ENCODE measurements at places on chromosomes 7 and 10.

DNA sequence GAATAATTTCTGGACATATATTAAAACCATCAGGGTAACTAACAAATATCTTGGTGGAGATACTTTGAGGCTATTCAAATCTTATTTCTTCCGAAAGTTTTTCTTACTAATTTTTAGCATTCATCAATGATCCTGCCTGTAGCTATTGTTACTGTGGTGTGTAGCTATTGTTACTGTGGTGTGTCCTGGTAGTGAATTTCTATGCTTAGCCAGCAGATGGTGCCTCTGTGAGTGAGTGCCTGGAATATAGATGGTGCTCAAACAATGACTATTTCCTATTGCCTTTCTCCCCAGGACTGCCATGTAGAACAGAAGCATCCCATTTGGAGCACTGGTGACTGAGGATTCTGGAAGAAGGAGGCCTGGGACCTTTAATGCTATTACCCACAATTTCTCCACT lies 245.7 kb downstream of the CCSER2 start:
- no peak for DNase-seq

DNA sequence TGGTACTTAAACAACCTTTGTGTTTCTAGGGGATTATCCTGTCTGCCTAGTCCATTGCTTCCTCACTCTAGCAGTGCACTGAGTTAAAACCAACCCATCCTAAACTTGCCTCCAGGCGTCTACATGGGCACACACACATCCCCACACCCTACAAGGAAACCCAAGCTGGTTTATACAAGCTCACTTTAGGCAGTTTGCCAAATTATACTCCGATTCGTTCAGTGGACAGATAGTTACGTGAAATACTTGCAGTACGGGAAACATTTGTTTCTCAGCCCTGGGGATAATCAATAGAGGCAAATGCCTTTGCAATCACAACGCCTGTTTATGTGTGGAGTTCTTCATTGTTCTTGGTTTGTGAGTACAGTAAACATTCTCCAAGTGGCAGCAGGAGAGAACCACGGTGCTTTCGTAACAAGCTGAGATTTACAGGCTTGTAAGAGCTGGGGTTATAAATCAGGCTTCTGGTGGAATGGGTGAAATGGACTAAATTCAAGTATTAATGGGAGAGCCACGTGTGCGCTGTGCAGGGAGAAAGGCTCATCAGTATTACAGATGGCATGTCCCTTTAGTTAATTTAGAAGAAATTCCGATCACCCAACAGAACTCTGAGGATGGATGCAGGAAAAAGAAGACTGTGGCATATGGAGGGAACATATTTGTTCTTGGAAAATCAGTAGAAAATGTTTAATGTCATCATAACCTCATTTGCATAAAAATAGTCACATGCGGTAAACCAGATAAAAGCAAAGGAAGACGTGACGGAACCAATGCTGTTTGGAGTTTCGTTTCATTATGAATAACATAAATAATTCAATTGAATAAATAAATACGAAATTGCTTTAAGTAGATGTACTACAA lies 217.1 kb downstream of the GALNT17 start:
- DNase-seq: no peak

DNA sequence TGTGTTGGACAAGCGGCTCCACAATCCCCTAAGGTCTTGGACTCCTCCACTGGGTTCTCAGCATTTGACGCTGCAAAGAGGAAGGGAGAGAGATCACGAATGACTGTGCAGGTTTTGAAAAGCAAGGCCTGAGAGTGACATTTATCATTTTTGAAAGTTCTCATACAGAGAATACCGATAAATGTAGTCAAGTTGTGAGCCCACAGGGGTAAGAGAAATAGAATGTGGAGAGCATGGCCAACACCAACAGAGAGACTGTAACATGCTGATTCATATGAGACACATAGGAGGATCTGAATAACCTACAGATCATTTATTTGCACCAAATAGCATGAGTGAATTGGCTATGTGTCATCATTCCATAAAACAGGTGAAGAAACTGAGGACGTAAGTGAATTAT lies 230.5 kb upstream of the MBL2 start:
- DNase-seq: no peak

DNA sequence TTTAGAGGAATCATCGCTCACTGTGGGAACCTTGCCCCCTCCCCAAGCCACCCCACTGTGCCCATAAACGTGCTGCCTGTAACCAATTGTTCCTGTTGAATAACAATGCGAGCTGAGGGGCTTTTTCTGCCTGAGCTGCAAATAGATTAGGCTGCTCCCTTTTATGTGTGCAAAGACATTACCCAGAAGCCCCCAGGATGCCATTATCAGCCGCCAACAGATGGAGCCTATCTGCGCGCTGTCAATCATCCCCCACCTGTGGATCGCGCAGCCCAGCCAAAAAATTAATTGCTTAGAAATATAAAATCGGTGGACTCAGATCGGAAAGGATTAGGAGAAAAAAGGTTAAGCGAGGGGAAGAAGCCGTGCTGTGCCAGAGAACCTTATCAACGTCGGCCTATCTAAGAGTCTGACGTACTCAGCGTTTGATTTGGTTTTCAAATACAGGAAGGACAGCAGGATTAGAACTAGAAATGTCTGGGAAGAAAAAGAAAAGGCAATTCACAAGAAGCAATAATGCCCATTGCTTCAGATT lies 167.3 kb upstream of the MYO3A start:
- no peak for DNase-seq

- no peak for DNase-seq
Observed at GRCh38 chr10:32788359-32788758, 169.7 kb downstream of the ITGB1 start.
